ENCODE measurements at places on chromosomes 4 and X.

DNA sequence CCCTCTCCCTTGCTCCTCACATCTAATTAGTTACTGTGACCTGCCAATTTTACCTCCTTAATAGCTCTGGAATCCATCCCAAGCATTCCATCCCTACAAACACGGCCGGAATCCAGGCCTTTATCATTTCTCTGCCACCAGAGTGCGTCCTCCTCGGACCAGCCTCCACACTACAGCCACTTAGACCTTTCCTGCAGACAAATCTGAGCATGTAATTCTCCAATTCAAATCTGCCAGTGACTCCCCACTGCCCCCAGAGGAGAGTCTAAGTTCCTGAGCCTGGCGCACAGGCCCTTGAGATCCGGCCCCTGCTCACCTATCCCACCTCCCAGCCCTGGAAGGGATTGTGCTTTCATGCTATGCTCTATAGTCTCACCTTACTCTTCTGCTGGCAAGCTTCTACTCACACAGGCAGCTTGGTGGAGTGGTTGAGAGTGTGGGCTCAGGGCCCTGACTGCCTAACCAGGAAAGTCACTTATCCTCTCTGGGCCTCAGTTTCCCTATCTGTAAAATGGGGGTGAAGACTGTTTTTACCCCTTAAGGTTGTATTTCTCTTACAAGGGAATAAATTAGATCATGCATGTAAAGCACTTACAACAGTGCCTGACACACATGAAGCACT lies 31.2 kb downstream of the PJA1 start:
- DNase-seq, result no peak

DNA sequence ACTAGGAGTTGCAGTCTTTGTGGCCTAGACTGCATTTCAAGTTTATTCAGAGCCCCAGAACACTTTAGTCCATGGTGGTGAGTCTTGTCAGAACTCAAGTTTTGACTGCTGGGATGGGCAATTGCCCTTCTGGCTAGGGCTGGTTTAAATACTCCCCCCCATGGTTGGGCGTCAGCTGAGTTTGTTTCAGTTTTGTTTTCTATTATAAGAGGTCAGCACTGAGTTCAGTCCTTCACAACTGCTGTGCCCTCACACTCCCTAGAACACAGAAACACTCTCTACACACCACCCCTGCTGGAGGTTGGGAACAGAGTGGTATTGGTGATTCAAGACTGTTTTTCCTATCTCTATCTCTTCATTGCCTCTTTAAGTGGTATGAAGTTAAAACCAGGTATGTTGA lies 217.0 kb downstream of the GUCY2F start:
- DNase-seq, result no peak

DNA sequence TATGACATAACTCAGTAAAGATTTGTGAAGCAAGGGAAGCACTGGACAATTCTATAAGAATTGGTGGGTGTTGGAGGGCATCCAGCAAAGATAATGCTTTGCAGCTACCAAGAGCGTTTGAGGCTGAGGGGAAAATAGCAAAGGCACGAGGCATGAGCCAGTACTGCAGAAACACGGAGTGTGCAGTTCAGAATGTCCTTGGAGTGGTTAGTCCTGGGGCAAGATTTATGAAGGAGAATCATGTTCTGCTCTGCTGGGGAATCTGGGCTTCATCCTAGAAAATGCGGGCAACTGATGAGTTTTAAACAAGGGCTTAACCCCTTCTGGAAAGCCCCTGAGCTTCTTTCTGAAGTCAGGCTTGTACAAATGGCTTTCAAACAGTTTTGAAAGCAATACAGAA lies 452.5 kb downstream of the IL15 start:
- DNase-seq, result no peak

GRCh38 chr4:111685205-111685604 lies 460.0 kb upstream of the FAM241A start:
- DNase-seq, result no peak

- no peak for DNase-seq
Measured at GRCh38 chrX:39164212-39164611, 363.0 kb downstream of the MID1IP1 start.

DNA sequence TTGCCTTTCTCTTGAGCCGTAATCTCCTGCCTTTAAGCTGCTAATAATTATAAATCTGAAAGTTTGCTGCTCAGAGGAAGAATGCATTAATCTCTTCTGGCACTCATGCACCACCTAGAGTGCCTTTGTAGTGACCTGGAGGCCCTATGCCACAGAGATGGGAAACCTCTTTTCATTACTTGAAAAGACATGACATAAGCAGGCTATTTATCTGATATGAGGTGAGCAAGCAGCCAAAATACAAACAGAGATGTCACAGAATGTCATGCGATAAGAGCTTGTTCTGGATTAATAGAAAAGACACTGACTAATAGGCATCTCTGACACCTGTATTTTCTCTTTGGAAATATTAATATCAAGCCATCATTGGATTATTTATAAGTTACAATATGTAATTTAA lies 42.3 kb downstream of the GABRB1 start:
- no peak for DNase-seq

- no peak for DNase-seq
Measured at GRCh38 chr4:8419222-8420041, 21.1 kb downstream of the ACOX3 start.

- DNase-seq, result no peak
Measured at GRCh38 chr4:39046249-39046648, 14.0 kb upstream of the TMEM156 start.

DNA sequence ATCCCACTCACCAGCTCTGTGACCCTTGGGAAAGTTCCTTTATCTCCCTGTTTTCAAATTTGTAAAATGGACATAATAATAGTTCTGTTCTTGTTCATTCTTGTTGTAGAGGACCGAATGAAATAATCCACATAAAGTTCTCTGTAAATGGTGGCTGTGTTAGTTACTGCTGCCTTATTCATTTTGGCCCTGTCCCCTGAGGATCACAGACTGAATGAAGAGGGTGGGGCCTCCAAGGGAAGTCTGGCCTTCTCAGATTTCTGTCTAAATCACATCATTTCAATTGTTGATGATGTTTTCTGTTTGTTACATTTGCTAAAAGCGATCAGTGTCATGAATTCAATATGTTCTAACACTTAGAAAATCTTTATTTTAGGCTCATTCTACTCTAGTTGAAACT lies 117.9 kb downstream of the PPEF1 start:
- DNase-seq, result no peak

- no peak for DNase-seq
Measured at GRCh38 chr4:71253545-71253944, 85.3 kb upstream of the SLC4A4 start.

- DNase-seq, result no peak
Measured at GRCh38 chrX:45712067-45712466, 511.4 kb upstream of the DIPK2B start.

- DNase-seq, result no peak
Measured at GRCh38 chrX:110284159-110284558, 33.7 kb downstream of the AMMECR1 start.

- no peak for DNase-seq
Measured at GRCh38 chrX:124194901-124195300, 137.6 kb upstream of the TEX13D start.

DNA sequence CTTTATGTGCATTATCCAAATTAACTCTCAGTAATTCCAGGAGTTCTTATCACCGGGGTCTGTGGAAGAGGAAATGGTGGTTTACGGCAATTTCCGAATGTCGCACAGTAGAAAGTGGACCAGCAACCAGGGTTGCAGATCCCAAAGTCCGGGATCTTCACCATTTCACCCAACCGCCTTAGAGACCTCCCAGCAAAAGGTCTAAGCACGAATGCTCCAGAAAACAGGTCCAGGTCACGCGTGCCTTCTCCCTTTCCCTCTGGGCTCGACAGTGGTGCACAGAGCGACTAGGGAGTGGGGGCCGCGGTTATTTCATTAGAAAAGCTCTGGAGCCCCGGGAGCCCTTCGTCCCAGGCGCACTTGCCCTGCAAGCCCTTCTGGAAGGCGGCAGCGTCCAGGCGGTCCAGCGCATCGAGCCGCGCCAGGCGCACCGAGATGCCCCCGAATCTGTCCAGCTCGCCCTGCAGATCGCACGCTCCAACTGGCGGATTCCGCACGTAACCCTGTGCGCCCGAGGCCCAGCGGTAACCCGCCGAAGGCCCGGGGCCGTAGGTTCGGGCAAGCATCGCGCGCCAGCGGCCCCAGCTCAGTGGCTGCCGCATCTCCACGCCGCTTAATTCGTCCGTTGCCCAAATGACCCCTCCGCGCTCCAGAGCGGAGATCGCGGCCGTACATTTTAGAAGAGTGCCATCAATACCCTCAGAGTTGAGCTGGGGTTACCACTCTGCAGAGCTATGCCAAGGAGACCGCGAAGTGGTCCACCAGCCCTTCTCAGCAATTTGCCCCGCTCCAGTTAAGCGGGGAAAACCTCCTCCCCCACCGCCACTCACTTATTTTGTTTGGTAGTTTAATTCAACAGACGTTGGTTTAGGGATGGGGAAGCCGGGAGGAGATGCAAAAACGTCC lies at the start of gene NUDT6:
TSS of gene NUDT6 (minus strand) at position 627 of the 906 bp plus-strand sequence. CDS start at position 602, 25 bp downstream.
- DNase-seq, result peak; percentile 89

DNA sequence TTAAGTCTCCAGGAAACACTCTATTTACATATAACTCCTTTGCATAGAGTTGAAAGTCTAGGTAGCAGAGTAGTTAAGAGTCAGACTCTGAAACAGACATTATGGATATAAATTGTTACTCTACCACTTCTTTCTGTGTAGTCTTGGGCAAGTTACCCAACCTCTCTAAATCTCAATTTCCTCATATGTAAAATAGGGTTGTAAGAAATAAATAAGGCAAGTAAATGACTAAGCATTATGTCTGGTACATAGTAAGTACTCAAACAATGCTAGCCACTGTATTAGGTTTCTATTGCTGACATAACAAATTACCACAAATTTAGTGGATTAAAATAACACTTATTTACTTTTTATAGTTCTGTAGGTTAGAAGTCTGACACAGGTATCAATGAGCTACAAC lies 394.1 kb downstream of the PRDM5 start:
- no peak for DNase-seq

DNA sequence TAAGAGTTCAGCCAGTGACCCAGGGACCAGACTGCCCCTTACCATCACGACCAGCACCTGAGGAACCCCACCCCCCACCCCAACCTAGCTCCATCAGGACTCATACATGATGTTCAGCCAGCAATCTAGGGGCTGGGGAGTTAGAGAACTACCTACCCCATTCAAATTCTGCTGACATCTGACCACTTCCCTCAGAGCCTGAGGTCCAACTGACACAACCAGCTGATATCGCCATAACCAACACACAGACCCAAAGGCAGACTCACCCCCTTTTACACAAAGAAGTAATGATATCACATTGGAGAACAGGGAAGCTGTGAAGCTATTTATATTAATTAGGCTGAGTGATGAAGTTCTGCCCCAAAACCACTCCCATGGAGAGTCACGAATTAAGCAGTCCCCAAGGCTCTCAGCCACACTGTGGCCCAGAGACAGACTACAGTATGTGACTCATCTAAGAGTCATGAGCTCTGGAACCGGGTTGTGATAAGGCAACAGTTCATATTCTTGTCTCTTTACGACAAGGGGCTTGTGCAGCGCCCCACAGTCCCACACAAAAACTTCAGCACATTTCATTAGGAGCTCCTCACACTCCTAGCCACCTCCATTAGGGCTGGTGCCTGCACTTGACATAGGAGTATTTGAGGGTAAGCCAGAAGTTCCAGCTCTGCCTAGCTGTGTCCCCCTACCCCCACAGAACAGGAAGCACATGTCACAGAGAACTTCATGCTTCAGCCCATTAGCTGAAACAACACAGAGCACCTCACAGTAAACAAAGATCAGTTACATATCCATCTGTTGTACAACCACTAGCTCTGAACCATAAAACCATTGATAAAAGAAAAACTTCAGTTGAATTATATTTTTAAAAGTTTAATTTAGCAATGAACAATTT lies 184.7 kb upstream of the ZCCHC13 start:
- no peak for DNase-seq

GRCh38 chr4:53586121-53586816 lies 5.0 kb downstream of the LNX1 start:
- DNase-seq, result no peak

GRCh38 chrX:21305799-21306336 lies 68.3 kb upstream of the CNKSR2 start:
- DNase-seq, result no peak

DNA sequence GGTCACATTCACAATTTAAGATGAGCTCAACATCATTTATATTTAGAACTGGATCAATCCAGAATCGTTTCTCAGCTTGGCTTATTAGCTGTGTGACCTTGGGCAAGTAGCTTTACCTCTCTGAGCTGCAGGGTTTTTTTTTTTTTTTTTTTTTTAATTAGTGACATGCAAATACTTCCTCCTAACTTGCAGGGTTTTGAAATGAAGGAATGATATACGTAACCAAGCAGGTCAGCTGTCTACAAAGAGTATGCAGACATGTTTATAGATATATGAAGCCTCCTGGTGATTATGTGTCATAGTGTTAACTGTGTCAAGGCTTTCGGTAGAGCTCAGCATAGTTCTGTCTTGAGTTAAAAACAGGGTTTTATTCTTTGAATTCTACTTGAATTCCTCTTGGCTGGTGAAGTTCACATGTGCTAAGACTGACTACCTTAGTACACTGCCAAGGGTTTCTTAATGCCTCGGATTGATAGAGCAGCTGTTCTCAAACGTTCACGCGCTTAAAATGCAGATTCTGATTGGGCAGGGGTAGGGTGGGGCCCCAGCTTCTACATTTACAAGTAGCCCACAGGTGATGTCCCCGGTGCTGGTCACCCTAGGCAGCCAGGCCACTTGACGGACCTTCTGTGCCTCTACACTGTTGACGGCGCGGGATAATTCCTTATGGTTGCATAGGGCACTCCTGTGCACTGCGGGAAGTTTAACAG lies 654 bp upstream of the STS start:
- DNase-seq, result no peak

DNA sequence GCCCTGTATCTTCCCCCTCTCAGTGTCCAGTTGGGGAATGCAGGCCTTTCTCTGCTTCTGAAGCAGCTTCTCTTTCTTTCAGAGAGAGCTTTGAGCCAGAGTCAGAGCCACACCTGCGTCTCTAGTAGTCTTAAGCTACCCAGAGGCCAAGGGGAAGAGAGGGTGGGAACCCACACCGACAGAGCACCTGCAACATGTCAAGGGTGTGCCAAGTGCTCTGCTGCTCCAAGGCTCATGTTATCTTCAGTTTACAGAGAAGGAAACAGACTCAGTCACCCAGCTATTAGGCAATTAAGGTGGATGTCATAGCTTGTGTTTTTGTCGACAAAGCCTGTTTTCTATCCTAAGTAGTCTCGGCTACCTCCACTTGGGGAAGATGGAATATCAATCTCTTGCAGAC lies 22.7 kb upstream of the RNF212 start:
- no peak for DNase-seq

GRCh38 chr4:158799013-158799770 lies 30.4 kb downstream of the FNIP2 start:
- no peak for DNase-seq

All from right kidney (tissue), 9 donors.